ENCODE measurements at places on chromosomes 16 and 17.
A peak's percentile ranks its signal among the peaks of the same experiment; 100 is the strongest.

DNA sequence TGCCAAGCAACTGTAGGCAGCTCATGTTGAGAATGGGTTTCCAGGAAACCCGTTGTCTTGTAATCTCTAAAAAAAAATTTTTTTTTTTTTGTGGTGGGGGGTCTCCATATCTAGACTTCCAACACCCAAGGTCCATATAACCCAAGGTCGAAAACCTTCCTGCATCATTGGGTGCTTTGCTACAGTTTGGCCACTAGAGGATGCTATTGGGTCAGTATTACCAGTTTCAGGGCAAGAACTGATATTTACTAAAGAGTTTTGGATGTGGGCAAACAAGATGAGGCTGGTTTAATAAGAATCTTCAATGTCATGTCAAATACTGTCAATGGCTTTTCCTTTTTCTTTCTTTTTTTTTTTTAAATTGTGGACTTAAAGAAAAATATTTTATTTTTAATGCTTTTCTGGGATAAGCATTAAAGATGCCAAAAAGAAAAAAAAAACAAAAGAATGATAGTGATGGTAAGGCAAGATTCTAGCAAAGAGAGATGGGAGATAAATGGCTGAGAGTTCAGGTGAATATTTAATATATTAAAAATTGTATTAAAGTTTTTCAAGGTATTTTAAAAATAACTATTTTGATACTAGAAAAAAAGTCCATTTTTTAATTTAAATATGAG lies 62.2 kb downstream of the DHRS7C start:
- no peak for DNase-seq

GRCh38 chr17:19369107-19369778 lies 6.7 kb upstream of the B9D1 start:
- no peak for DNase-seq

DNA sequence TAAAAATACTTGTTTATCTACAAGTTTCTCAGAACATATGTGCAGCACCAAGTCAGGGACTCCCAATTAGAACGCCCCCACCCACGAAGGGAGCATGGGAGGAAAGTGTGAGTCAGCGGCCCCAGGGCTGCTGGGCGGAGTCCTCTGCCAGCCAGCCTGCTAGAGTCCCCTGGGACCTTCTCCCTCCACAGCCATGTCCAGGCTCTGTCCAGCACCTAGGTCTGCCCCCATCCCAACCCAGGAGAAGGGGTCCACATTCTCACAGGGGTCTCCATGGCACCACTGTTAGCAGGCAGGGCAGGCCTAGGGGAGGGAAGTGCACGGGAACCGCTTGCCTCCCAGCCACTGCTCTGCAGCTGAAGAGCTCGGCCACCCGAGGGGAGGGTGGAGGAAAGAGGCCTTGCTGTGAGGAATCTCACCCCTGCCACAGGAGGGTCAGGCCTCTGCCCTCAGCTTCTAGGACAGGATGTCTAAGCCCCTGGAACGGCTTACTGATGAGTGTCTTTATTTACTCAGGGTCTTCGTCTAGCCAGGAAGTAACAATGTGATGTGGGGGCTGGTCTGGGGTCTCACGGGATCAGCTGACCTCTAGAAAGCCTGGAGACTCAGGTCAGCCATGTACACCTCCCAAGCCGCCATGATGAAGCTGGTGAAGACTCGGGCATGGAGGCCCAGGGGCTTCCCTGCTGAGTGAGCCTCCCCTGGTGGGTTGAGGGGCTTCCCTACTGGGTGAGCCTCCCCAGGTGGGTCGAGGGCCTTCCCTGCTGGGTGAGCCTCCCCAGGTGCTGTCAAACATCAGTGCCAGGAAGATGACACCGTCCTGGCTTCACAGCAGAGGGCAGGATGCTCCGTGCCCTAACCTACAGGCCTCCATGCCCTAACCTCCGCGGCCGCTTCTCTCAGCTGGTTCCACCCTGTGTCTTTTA lies 190.3 kb downstream of the RBFOX3 start:
- DNase-seq, result peak; percentile 5

DNA sequence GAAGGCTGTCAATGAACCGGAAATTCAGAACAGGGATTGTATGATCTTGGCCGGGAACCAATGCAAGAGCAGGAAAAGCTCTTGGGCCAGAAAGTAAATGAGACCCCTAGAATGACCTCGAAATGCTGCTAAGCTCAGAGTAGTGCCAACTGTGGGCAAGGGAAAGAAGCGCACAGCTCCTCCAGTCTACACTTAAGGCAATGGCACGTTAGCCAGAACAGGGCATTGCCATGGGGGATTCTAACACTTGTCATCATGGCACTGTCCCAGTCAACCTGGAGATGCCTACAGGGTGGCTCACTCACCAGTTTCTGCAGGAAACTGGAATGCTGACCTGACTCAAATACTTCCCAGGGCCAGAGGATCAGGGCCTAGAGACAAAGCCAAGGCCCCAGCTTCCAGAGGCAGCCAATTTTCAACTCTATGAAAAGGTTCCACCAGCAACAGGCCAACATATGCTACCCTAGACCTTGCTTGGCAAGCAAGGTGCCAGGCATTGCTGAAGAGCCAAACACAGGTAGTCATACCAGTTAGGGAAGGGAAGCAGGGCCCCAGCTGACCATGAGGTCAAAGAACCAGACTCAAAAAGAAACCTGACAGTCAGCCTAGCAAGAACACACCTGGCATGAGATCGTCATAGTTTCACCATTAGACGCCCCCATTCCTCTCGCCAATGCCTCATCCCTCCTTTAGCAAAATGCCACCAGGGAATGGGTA lies 34.9 kb downstream of the ARHGAP17 start:
- no peak for DNase-seq

DNA sequence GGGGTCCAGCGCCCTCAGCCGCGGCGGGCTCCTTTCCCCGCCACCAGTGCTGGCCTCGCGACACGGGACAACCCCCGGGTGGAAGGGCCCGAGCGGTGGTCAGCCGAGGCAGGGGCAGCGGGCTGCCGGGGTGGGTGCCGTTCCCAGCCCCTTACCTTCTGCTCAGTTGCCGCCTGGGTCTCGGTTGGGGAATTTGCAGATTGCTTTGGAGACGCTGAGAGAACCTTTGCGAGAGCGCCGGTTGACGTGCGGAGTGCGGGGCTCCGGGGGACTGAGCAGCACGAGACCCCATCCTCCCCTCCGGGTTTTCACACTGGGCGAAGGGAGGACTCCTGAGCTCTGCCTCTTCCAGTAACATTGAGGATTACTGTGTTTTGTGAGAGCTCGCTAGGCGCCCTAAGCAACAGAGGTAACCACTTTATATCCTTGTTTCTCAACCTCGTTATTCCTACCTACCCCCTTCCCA lies 381 bp downstream of the CTNS start:
- DNase-seq, result no peak

DNA sequence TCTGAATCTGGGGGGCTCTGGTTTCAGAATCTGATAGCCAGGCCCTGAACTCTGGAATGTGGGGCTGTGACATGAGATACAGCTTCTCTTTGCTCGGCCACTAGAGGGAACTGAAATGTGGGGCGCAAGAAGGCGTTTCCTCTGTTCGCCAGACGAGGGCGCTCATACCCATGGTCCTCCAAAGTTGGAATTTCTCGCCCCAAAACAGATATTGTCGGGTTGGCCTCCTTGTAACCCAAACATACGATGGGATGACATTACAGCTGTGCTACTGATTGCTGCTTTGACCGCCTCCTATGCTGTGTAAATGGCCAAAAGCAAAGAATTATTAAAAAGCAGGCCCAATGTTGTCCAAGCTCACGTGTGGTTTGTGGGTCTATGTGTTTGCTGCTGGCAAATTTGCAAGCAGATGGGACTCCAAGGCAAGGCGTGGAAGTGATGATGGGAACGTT lies 13.1 kb upstream of the MSI2 start:
- DNase-seq, result peak; percentile 65

DNA sequence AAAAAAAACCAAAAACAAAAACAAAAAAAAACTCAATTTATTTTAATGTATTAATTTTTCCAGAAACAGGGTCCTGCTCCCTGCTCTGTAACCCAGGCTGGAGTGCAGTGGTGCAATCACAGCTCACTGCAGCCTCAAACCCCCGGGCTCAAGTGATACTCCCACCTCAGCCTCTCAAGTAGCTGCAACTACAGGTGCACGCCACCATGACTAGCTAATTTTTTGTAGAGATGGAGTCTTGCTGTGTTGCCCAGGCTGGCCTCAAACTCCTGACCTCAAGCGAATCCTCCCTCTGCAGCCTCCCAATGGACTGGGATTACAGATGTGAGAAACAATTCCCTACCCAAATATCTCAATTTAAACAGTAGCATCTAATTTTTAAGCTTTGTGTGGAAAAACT lies 25.2 kb upstream of the EMP2 start:
- DNase-seq, result no peak

DNA sequence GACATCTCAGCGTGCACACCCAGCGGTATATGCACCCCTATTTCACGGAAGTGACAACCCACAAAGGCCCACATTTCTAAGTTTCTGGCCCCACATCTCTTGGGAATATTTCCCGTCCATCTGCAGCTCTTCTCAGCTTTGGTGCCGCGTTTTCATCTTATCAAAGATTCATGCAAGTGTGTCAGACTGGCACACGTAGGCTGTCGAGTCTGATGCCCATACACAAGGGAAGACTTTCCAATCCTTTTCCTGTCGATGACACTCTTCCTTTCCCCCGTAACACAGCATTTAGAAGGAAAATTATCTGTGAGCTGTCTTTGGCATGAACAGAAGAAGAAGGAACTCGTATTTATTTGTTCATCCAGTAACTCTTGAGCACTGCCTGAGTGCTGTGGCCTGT lies 83.0 kb downstream of the SHISA6 start:
- DNase-seq, result no peak

DNA sequence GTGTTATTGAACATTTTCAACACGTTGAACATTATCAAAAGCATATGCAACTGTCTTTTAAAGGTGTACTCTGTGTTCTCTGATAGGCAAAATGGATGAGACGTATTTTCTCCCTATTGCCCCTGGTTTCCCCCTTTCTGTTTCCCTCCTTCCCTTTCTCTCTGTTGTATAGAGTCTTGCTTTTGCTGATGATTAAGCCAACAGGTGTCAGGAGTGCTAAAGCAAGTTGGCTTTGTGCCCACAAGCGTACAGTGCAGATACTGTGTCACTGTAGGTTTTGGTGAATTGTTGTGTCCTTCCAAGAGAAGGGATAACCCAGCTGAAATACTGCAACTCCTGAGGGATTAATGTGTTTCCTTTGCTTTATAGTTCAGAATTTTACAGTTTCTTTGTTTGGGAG lies 74.4 kb downstream of the COX10 start:
- DNase-seq, result no peak

- DNase-seq, result no peak
These were observed 61.6 kb downstream of the SHISA6 start for GRCh38 chr17:11302401-11303186.

DNA sequence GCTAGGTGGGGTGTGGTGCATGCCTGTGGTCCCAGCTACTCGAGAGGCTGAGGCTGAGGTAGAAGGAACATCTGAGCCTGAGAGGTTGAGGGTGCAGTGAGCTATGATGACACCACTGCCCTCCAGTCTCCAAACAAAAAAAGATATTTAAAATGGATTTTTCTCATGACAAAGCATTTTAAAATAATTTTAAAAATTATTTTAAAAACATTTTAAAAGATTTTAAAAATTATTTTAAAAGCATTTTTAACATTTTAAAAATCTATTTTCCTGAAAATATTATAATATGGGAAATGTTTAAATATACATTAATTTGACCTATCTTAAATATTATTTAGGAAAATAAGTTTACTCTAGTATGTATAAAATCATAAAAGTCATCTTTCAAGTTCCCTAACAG lies 26.8 kb downstream of the MED13 start:
- no peak for DNase-seq

- no peak for DNase-seq
These were observed 1.2 kb upstream of the EFNB3 start for GRCh38 chr17:7703584-7704479.

DNA sequence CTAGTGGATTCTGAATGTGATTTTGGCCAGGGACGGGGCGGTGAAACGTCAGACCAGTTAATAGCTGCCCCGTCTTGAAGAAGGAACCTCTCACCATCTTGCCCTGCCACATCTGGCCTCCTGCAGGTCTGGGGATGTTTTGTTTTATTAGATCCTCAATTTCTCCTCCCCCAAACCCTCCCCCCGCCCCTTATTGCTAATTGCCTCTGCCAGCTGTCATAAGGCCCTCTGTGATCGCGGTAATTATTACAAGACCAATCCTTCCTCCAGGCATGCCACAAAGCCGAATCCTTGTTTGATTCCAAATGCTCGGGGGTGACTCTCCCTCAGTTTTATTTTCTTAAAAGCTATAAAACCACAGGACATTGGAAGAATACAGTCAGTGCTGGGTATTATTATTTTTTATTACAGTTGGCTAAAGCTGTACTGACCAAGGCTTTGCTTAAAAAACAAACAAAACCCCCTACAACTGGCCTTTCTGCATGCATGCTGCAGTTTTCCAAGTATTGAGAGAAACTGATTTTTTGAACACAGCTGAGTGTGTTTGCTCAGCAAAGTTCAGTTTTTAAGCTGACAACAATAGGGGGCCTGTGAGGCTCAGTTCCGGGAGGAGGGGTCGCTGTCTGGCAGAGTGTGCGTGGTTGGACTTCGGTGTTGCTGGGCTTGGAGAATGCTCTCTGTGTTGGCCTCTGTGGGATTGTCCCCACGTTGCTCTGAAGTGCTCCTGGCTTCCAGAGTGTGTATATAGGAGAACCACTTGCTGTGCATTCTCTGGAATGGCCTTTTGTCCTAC lies 1.7 kb downstream of the KSR1 start:
- no peak for DNase-seq

DNA sequence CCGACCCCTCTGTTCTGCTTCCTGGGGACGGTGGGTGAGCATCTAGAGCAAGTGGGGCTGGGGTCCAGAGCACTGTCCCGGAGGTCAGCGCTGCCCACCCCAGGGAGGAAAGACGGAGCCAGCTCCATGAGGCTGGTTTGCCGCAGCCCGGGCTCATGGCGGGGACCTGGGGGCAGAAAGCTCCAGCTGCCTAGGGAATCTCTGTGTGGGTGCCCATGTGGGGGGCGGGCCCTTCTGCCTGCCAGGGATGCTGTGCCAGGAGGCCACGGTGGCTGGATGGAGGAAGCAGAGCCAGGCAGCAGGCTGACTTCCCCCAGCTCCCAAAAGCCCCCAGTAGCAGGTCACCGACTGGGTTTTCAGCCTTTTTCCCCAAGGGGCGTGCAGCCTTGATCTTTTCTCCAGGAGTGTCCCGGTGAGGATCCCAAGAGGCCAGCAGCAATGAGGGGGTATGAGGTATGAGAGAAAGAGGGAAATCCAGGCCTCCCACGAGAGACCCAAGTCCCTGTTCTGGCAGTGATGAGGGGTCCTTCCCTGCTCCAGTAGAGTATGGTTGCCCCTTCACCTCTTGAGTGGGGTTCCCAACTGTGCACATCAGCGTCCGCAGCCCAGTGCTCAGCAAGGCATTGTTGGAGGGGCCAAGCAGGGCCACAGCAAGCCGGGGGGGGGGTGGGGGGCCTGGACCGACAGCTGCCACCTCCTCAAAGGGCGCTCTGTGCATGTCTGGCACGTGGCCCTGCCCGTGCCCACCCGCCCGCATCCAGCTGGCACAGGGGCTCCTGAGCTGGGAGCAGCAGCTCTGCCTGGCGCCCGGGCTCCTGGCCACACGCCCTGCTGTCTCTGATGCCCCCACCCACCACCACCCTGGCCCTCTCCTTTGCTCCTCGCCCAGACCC lies 15.6 kb upstream of the BCAR1 start:
- no peak for DNase-seq

- DNase-seq, result no peak
These were observed at the start of gene ARHGDIA for GRCh38 chr17:81870981-81871386. TSS of gene ARHGDIA (minus strand) at chr17:81871337. CDS start at chr17:81869930, 1,407 bp downstream.
